ENCODE measurements at places on chromosomes 11 and 22. TPM values are rescaled to one million over a fixed set of nuclear protein-coding genes. Genes with fewer than 3 reads are reported as not detected.

BATF2 gene
- total RNA-seq = not detected

HBE1 gene
- not detected for total RNA-seq

- no peaks in the 10 kb centered on the region for H3K36me3 ChIP-seq
- H3K27me3 ChIP-seq = no peaks in the 10 kb centered on the region
- no peaks in the 10 kb centered on the region for H3K4me1 ChIP-seq
- H3K4me3 ChIP-seq = no peak overlapping the region
Observed at GRCh38 chr11:88188251-88188931, 13.1 kb upstream of the RAB38 start.

DNA sequence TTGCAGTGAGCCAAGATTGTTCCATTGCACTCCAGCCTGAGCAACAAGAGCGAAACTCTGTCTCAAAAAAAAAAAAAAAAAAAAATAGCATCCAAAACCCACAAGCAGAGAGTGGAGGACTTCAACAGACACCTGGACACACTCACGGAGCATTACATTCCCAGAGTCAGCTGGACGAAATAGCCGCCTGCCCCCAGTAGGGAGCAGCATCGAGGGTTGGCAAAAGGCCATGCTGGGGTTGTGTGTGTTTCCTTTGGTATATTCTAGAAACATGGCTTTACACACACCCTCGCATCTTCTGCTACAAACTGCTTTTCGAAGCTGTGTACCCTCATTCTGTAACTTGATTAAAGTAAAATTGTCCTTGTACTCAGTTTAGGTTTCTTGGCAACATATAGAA lies 5.3 kb downstream of the ADA2 start:
- H3K27ac ChIP-seq = no peak overlapping the region
- no peak for DNase-seq
- no peaks in the 10 kb centered on the region for H3K27me3 ChIP-seq
- no peak overlapping the region for H3K4me3 ChIP-seq
- no peaks in the 10 kb centered on the region for H3K36me3 ChIP-seq
- peaks cover 38% of the 10 kb centered on the region for H3K4me1 ChIP-seq

DNA sequence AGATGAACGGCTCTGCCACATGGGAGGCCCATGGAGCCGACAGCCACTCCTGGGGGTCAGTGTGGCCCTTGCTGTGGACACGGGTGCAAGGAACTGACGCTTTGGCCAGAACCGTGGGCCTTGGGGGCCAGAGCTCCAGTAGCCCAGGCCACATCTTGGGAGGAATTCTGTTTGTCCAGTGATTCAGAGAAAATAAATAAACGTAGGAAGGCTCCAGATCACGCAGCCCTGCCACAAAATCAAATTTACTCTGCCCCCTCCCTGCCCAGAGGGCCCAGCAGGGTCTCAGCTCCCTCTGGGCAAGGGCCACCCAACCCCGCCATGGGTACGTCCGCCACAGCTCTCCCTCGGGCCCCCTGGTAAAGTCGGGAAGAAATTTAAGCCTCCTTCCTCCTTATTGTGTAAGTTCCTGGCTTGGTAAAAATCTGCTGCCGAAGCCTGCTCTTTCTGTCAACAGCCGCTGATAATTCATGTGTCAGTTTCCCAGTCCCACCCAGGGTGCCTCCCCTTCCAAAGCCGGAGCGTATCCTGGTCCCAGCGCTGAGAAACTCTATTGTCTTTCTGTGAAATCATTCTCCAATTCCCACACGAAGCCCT lies 6.9 kb upstream of the MUC5AC start:
- no peak for DNase-seq
- no peak overlapping the region for H3K4me3 ChIP-seq
- no peak overlapping the region for H3K27ac ChIP-seq
- no peaks in the 10 kb centered on the region for H3K36me3 ChIP-seq
- H3K27me3 ChIP-seq = no peaks in the 10 kb centered on the region
- no peaks in the 10 kb centered on the region for H3K4me1 ChIP-seq

DNA sequence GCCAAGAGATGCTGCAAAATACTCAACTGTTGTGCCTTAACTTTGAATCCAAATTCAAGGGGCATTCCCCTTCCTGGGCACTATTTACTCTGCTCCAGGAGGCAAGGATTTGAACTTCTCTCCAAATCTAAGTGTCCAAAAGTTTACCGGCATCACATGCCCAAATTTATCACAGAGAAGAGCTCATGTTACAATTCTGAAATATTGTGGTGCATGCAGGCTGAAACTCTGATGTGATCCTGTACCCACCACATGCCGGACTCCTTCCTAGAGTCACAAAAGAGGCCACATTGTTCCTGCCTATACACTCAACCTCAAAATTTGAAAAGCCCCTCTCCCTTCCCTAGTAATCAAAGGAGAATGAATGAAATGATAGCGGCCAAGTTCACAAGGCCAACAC lies 1.3 kb downstream of the TRAF6 start:
- no peak for DNase-seq
- H3K4me1 ChIP-seq = peaks cover 26% of the 10 kb centered on the region
- H3K27me3 ChIP-seq = no peaks in the 10 kb centered on the region
- H3K27ac ChIP-seq = peak overlapping the region; percentile 82

- no peak for DNase-seq
- no peak overlapping the region for H3K4me3 ChIP-seq
- no peaks in the 10 kb centered on the region for H3K36me3 ChIP-seq
- no peaks in the 10 kb centered on the region for H3K27me3 ChIP-seq
Observed at GRCh38 chr11:98061858-98062257, 958.9 kb upstream of the CNTN5 start.

All from CD8-positive, alpha-beta memory T cell (primary cell).